Fibroblast of skin of right quadriceps (primary cell): ENCODE measurements at places on chromosomes 16 and 17.
A peak's percentile ranks its signal among the peaks of the same experiment; 100 is the strongest.

DNA sequence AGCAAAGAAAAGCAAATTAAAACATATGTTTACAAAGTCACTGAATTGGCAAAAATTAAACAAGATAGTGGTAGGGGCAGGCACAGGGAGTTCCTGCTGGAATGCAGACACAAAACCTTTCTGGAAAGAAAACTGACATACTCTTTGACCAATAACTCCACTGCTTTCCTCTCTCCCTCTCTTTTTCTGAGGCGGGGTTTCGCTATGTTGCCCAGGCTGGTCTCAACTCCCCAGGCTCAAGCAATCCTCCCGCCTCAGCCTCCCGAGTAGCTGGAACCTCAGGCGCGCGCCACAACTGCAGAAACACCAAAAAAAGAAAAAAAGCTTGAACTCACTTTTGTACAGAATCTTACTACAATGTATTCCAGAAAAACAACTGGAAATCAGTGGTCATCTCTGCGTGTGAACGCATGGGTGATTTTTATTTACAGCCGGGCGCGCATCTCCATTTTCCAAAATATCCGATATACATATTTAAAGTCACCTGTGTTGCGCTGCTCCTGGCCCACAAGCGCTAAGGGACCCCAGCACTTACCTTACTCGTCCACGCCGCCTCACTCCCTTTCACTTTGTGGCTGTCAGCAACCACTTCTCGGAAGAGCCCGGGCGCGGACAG lies 480 bp downstream of the TXNL4B start:
- peak; percentile 65 for DNase-seq

GRCh38 chr17:40916366-40916765 lies 21.1 kb downstream of the KRT23 start:
- no peak for DNase-seq

DNA sequence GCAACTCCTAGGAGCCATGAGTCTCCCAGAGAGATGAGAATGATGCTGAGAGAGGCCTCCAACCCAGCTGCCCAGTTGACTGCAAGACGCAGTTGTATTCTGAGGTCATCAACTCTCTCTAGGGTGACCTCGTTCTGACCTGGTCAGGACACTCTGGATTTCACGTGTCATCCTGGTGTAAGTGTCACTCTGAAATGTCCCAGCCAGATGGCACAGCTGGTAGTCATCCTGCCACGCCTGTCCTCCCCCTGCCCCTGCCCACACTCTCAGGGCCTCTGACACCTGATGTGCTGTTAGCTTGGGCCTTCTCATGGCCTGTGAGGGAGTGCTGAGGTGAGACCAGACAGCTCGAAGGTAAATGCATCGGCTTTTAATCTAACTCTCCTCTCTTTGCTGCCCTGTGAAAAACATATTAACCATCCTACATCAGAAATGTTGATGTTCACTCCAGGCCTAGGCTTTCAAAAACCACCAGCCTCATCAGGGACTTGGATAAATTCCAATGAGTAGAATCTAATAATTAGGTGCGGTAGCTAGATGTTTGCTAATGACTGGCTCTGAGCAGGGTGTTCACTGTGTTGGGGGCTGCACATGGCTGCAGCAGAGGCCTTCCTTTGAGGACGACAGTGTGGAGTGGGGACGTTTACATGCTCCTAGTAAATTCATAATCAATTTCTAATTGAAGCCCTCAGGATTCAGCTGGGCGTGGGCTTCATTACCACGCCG lies 13.8 kb downstream of the MLYCD start:
- no peak for DNase-seq

DNA sequence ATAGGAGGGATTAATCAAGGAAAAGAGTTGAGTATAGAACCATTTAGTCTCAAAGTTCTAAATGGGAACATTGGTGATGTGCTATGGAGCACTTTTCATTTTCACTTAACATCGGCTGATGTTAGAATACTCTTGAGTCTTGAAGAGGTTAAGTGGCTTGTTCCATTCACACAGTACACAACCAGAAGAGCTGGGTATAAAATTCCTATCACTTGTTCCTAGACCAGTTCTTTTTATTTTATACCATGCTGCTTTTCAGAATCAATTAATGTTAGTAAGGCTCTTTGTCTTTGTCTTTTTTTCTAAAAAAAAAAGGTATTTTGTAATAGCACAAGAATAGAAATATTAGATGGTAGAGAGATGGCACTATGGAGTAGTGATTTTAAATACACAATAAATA lies 1.7 kb upstream of the KRTAP1-1 start:
- DNase-seq, result no peak

- DNase-seq, result no peak
Measured at GRCh38 chr17:45103269-45103795, 29.0 kb downstream of the PLCD3 start.

GRCh38 chr16:85308611-85309540 lies 196.6 kb upstream of the CIBAR2 start:
- DNase-seq, result no peak

- peak; percentile 91 for DNase-seq
Measured at GRCh38 chr16:73054813-73055482, 7.0 kb upstream of the ZFHX3 start.

DNA sequence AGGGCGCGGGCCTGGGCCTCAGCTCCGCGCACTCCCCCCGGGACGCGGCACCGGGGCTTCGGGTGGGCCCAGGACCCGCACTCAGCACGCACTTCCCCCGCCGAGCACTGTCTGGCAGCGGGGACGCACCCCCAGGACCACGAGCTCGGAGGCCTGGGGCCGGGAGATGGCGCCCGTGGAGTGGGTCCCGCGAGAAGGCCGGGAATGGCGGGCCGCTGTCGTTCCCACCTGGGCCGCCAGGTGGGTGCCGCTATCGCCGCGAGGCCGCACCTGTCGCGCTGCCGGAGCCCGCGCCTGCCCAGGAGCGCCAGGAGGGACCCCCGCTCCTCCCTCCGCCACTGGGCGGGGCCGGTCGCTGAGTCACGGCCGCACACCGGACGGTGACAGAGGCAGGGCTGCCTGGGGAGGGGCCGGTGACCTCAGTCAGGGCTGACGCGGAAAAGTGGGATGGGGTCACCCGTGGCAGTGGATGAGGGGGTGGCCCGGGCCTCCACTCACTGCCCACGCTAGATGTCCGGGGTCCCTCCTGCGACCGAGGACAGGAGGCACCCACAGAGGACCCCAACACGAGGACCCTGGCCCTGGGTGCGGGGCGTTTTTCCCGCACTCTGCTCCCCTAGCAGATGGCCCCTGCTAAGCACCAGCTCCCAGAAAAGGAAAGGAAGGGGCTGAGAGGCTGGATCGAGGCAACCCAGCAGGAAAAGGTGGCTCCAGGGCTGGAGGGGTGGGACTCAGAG lies 6.9 kb upstream of the ACTG1 start:
- DNase-seq, result no peak

DNA sequence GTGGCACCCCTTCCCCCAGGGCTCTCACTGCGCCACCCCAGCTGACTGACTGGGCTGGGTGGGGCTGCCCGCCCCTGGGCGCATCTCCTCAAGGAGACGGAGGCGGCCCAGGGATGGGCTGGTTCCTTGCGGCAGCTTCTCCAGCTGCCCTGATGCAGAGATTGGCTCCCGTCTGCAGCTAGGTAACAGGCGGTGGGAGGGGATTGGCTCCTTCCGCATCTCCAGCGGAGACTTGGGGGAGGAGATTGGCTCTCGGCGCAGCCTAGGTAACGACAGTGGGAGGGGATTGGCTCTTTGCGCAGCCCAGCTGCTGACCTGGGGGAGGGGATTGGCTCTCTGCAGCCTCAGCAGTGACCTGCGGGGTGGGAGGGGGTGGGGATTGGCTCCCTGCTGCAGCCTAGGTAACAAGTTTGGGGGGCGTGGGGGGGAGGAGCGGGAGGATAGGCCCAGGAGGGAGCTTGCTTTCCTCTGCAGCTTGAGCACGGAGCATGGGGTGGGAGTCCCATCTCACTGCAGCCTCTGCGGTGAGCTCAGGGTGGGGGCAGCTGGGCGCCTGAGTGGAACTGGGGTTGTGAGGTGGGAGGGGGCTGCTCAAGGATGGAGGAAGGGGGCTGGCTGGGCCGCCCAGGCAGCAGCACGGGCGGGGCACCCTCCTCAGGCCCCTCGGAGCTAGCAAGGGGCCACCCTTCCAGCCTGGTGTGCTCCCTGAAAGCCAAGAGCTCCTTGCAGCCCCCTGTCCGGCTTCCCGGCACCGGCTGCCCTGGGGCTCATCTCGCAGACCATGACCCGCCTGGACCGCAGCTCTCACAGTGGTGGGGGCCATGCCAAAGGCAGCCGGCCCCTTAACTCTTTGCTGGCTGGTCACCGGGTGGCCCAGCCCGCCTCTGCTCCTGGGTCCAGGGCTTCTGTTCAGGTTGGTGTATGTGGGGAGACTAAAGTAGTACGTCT lies 6.4 kb downstream of the NFE2L1 start:
- DNase-seq, result peak; percentile 69

DNA sequence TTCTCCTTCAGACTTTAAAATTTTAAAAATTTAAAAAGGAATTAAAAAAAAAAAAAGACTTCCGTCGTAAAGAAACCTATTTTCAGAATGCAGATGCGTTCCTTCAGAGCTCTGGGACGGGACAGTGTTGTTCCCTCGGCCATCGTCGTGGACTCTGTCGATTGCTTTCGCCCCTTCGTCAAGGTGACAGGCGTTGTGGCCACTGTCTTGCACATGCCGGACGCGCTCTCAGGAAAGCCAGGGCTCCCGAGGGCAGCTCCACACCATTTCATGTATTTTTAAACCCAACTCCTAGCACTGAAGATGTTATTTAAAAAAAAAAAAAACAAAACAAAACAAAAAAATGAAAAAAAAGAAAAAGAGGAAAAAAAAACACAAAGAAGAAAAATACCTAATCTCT lies 22.3 kb downstream of the TMC6 start:
- no peak for DNase-seq

- peak; percentile 38 for DNase-seq
Measured at GRCh38 chr16:50146479-50147435, 6.3 kb upstream of the TENT4B start.

GRCh38 chr17:74220219-74220618 lies 6.8 kb downstream of the TTYH2 start:
- no peak for DNase-seq

DNA sequence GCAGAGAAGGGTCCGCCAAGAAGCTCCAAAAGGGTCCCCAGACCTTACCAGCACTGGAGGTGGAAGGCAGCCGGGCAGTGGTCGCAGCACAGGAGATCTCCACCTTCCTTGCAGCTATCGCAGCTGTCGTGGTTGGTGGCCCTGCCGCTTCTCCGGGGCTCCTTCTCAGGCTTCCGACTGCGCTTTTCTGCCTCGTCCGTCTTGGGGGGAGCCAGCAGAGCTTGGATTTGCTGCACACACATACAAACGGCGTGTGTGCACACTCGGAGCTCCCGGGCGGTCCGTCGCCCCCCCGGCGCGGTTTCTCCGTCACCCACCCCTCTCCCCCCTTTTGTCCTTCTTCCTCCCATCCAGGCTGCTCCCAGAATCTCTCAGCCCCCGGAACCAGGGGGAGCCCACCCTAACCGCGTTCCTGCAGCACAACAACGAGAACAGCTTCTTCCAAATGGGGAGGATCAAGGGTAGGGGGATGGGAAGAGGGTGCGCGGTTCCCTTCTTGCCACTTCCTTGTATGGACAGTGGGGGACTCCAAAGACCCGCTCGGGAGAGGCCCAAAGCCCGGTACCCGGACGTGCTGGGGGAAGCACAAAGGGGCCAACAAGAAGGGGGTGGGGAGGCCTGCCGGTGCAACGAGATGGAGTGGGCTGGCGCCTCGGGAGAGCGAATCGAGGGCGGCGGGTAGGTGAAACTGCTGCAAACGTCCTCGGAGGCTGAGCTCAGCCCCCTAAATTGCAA lies 1.1 kb downstream of the PHF12 start:
- DNase-seq, result peak; percentile 72

GRCh38 chr17:49707246-49707607 lies 537 bp downstream of the SLC35B1 start:
- DNase-seq, result no peak

DNA sequence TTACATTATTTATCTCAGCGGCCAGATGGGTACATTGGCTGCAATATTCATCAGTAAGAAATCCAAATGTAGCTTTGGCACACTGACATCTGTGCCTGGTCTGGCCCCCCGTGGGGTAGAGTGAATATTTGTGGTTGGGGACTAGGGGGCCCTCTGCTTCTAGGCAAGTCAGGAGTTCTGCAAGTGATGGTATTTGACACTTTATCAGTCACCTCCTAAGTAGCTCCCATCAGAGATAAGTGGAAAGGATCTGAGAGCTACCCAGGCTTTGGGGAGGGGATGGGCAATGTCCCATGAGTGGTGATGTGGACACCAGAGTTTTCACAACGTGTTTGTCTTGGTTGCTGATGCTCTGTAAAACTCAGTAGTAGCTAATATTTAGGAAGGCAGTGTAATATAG lies 609.9 kb upstream of the RBFOX1 start:
- no peak for DNase-seq

GRCh38 chr17:14302091-14302430 lies 1.2 kb downstream of the HS3ST3B1 start:
- DNase-seq, result peak; percentile 45

DNA sequence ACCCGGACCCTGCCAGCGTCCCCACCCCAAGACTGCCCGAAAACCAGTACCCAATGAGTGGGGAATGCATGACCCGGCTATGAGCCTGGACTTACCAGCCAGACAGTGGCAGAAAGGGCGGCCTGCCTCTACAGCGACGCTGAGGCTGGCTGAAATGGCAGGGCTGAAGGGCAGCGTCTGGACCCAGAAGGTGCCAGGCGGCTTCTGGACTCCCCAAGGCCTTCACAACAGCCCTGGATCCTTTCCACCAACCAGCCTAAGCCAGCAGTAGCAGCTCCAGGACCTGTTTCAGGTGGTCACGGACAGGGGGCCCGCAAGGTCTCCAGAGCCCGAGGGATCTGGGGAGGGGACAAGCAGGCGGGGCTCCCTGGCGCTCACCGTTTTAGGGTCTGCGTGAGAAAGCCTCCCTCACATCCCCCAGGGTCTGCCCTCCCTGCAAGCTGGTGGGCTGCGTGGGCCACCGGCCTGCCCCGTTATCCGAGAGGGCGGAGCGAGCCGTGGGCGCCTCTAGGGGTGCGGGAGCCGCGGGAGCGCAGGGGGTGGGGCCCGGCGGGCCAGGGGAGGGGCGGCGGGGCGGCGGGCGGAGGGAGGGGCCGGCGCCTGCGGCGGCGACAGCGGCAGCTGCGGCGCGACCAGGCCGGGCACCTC lies at the start of gene RIPOR1:
Gene RIPOR1 (plus strand): TSS at position 608 of the 648 bp plus-strand sequence. CDS start 9,618 bp downstream, outside the sequence.
- peak; percentile 31 for DNase-seq

GRCh38 chr17:16922386-16923096 lies 49.4 kb downstream of the TNFRSF13B start:
- no peak for DNase-seq

GRCh38 chr16:46687486-46687885 lies 1.5 kb downstream of the VPS35 start:
- DNase-seq, result no peak

DNA sequence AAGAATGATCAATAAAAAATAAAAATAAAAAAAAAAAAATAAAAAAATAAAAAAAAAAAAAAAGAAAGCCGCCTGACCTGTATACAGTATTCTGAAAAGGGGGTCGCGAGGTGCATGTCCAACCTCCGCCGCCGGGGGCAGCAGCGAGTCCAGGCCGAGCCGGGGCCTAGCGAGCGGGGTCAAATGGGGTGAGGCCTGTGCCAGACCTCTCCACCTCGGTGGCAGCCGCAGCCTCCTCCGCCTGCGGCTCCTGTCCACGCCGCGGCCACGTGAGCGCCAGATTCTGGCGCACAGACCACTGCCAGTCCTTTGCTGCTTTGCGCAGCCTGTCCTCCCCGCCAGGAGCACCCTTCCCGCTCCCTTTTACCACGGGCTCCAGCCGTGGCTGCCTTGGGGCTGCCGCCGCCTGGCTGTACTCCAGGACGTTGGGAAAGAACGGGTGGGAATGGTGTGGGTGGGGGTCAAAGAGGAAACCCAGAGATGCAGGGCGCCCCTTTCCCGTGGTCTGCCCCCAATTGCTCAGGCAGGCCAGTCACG lies 2.4 kb upstream of the BCKDK start:
- DNase-seq, result peak; percentile 47

- DNase-seq, result no peak
Measured at GRCh38 chr16:12433691-12434390, 369.8 kb downstream of the CPPED1 start.

GRCh38 chr17:4679658-4680057 lies 24.3 kb downstream of the PELP1 start:
- DNase-seq, result peak; percentile 47
